ENCODE measurements at places on chromosomes 4 and X.

- DNase-seq: no peak
Measured at GRCh38 chr4:26356081-26356501, 35.3 kb downstream of the RBPJ start.

- DNase-seq: no peak
Measured at GRCh38 chr4:3387154-3387942, 54.4 kb upstream of the HGFAC start.

- DNase-seq: no peak
Measured at GRCh38 chr4:88866862-88867550, 169.4 kb upstream of the NAP1L5 start.

DNA sequence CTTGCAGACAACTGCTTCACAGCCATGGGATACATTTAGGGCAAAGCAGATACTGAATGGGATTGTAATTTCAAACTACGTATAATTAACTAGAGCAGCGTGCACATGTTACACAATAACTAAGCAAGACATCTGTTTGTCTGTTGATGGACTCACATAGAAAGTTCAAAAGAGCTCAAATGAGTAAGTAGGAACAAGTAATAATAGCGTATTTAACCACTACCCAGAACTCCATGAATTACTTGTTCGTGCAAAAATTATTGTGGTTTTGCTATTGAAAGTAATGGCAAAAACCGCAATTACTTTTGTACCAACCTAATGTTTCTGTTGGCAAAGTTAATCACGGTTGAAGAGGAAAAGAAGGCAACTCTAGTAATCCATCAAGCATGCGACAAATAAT lies 825.4 kb downstream of the PCDH18 start:
- no peak for DNase-seq

GRCh38 chr4:32879913-32880312 lies 2159.7 kb downstream of the PCDH7 start:
- no peak for DNase-seq

DNA sequence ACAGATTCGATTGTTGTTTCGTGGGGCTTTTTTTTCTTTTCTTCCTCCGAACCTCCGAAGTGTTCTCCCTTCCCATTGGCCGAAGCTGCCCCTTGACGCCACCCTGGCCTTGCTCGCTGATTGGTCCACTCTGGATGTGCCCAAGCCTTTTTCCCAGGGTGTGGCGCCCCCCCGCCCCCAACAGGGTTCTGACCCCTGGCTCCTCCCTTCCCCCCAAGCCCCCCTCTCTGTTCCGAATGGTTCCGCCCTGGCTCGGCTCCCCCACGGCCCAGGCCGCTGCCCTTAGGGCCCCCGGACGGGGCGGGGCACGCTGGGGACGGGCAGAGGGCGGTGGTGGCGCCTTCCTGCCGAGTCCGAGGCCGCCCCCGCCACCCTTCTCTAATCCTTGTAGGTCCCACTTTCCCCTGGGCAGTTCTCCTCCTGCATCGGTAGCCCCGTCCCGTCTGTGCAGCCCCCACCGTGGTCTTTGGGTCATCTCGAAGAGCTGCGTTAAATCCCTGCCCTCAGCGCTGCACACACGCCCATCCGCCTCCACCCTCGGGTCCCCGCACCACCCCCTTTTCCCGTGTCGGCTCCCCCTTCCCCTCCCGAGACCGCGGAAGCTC lies 25.5 kb downstream of the UTP14A start:
- DNase-seq: peak; percentile 93

GRCh38 chrX:100328351-100328750 lies 81.7 kb downstream of the PCDH19 start:
- no peak for DNase-seq

- no peak for DNase-seq
Measured at GRCh38 chrX:130826249-130826648, 76.8 kb downstream of the ENOX2 start.

- no peak for DNase-seq
Measured at GRCh38 chr4:57945298-57945697, 835.1 kb upstream of the IGFBP7 start.

DNA sequence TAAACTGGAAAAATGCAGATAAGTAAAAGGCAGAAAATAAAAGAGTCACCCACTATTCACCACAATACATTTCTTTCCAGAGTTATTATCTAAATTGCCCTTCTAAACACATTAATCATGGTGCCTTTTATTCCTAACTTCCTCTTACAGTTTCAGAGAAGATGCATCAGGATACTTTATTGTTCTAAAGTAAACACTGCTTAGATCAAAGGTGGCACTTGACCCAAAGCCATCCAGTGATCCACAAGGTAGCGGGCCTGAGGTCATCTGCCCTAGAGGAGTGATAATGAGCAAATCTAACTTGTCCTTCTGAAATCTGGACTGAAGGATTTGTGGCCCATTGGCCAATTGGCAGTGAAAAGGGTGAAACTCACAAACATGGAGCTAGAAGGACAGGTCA lies 12.0 kb upstream of the TMEM154 start:
- DNase-seq: no peak

GRCh38 chrX:2700405-2701320 lies 9.6 kb downstream of the CD99 start:
- DNase-seq: no peak

- DNase-seq: no peak
Measured at GRCh38 chr4:2798399-2799223, 5.7 kb downstream of the SH3BP2 start.

DNA sequence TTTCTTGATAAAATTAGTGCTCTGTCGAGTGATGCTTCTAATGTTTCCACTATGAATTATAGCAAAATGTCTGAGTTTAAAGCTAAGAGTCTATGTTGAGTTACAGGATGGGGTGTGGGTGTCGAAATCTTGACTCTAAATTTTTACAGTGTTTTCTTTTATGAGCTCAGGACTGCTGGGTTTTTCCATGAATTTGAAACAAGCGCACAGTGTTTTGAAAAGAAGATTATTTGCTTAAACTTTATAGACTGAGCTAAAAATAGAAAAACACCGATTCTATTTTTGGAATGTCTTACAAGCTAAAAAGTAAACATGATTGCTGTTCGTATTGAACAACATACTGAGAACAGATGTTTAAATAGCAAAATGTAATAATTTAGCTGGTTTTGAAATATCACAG lies 7.5 kb downstream of the PTTG2 start:
- DNase-seq: no peak

DNA sequence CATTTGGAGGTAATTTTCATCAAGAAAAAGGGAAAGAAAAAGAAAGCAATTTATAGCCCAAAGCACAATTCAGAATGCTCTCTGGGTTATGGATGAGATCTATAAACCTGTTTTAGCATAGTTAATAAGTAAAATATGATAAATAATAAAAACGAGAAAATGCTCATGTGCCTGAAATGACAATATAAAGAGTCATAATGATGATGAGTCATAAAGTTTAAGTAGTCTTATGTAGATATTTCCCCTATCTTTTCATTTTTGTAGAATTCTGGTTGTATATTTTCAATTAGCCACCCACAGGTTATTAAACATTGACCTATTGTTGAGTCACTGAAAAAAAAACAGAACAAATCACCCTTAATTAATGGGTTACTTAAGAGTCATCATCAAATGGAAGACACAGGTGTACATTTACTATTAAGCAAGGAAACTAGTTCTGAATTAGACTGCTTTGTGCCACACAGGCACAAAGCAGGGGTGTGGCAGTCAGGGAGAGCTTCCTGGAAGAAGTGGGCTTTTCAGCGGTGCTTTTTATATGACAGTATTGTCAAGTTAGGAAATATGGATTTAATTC lies 29.3 kb downstream of the BEND4 start:
- no peak for DNase-seq

DNA sequence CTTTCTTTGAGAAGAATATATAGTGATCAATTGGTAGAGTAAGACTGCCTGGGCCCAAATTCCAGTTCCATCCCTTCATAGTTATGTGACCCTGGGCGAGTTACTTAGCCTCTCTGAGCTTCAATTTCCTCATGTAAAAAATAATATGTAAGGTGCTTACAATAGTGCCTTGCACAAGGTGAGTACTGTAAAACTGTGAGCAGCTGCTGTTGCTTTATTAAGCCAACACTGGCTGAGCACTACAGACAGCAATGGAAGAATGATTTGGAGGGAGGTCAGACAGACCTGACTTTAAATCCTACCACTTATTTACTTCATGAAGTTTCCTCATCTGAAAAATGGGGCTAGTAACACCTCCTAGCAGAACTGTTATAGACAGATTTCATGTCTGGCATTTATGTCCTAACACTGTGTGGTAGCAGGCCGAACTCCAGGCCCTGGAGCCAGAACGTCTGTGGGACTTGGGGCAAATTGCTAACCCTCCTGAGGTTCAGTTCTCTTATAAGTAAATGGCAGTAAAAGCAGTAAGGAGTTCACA lies 53.8 kb downstream of the RNF150 start:
- no peak for DNase-seq

- DNase-seq: no peak
Measured at GRCh38 chrX:134641346-134641745, 16.9 kb downstream of the PLAC1 start.

- DNase-seq: no peak
Measured at GRCh38 chr4:113524096-113524495, 237.4 kb downstream of the CAMK2D start.

GRCh38 chrX:1202251-1202650 lies 10.2 kb downstream of the CRLF2 start:
- DNase-seq: no peak

DNA sequence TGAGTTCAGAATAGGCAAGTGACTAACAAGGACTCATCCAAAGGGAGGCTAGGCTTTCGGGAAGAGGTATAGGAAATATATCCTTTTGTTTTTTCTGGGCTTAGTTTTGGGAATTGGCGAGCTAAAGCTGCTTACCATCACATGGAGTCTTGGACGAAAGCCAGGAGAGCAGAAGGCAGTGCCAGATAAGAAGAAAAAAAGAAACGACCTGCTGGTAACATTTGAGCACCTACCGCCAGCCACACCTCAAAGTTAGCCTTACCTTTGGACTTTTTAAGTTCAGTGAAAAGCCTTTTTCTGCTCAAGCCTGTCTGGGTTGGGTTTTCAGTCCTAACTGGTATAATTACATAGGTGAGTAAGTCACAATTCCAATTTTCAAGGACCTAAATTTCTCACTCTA lies 85.1 kb upstream of the LCORL start:
- no peak for DNase-seq

DNA sequence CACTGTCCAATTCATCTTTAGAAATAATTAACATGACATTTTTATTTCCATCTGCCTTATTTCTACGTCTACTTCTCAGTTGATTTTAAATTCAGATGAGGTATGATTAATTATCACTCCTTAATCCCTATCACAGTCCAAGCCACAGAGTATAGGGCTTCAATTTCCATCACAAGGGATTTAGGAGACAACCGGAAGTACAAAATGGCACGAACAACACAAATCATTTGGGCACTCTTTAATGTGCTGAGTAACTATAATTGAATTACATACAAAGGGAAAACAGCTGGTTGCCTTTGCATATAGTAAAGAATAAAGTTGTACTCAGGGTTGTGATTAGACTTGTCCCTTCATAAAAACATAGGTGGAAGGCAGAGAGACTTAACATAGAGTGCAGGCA lies 290.4 kb upstream of the MAGEB16 start:
- no peak for DNase-seq

DNA sequence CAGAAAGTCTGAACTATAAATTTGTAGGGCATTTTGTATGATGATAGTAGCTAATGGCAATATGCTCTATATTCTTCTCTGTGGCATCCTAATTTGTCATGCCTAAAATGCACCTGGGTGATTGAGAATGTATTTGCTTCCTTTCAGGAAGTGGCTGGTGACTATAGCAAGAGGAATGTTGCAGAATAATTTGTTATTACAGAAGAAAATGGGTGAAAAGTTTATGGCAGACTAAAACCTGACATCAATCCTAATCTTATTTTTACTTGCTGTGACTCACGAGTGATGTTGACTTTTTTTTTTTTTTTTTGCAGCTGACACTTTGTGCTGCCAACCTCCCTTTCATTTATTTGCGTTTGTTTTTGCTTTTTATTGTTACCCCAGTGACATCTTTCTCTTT lies 141.1 kb downstream of the MSL3 start:
- no peak for DNase-seq

- DNase-seq: no peak
Measured at GRCh38 chrX:97398030-97398551, 514.4 kb downstream of the RPA4 start.

- DNase-seq: no peak
Measured at GRCh38 chr4:168731006-168731636, 234.3 kb downstream of the PALLD start.

DNA sequence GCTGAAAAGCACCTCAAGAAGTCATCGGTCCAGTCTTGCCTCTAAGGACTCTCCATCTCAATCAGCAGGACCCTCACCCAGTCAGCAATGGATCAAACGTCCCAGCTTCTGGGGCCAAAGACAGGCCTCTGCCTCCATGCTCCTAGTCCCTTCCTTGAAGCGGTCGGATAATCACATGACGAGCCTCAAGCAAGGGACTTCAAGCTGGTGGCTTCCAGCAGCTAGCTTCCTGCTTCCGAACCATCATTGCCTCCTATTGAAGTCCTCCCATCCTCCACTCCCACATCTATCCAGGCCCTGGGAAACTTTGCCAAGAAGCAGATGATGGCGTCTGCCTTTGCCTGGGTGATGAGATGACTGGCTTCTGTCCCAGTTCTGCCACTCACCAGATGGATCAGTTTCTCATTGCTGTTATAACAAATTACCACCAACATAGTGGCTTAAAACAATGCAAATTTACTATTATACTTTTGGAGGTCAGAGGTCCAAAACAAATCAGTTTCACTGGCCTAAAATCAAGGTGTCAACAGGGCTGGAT lies 135.2 kb upstream of the MAMLD1 start:
- no peak for DNase-seq

GRCh38 chr4:94406668-94407437 lies 44.9 kb upstream of the PDLIM5 start:
- peak; percentile 81 for DNase-seq

- no peak for DNase-seq
Measured at GRCh38 chr4:117893207-117893606, 141.1 kb upstream of the NDST3 start.

- no peak for DNase-seq
Measured at GRCh38 chrX:53714580-53715345, 28.2 kb upstream of the HUWE1 start.

DNA sequence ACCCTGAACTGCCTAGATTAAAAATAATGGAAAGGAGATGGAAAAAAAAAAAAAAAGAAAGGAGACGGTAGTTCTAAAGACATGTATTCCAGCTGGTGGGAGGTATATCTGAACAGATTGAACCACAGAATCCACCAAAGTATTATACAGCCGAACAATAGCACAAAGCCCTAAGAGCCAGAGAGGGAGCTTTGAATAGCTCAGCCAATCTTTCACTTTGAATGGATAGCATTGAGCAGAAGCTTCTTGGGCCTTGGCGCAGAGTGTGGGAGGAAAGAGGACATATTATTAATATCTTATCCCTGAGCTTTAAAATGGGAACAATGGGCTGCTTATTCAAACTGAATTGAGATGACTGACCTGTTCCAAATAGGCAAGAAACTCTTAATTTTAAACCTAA lies 147.8 kb upstream of the PAQR3 start:
- no peak for DNase-seq

DNA sequence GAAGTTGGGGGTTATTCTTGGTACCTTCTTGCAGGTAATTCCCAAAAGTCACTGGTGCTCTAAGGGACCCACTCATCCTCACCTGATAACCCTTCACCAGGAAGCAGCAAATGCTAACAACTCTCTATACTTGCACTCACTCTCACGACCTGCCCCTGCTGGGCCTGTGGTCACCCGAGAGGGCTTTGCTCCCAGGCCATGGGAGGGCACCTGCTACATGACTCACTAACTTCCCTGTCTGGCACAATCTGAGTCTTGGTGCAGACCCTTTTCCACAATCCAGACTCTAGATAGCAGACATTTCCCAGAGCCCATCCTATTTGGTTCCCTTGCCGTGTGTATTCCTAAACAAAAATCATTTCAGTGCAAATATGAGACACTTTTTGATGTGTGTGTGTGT lies 403.8 kb upstream of the FAT1 start:
- no peak for DNase-seq
